Suppressor macrophage treated with lipopolysaccharide for 4 hours (primary cell): ENCODE measurements at places on chromosomes 1 and 21.

GRCh38 chr1:92728697-92729096 is 56.2 kb downstream of the EVI5 start:
- DNase-seq, result peak; percentile 62

DNA sequence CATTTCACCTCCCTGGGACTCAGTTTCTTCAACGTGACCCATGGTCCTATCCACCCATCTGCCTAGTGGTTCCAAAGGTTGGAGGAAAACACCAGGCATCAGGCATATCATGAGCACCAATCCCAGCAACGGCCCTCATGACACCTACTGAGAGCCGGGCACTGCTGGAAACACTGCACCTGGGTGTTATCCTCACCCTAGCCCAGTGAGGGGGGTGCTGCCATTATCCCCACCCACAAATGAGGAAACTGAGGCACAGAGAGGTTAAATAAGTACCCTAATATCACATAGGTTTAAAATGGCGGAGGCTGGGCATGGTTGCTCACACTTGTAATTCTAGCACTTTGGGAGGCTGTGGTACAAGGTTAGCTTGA is 206.9 kb downstream of the MATN1 start:
- DNase-seq, result no peak

DNA sequence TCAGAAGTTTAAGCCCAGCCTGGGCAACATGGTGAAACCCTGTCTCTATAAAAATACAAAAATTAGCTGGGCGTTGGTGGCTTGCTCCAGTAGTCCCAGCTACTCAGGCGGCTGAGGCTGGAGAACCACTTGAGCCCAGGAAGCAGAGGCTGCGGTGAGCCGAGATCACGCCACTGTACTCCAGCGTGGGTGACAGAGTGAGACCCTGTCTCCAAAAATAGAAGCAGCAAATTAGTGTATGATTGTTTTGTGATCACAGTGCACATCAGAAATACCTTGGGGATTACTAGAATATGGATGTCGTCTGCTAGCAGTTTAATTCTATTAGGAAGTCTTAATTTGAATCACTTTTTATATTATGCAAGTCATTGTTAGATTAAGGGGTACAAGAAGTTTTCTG is 59.0 kb downstream of the ZBTB17 start:
- DNase-seq, result no peak

- DNase-seq, result no peak
Measured at GRCh38 chr1:154705544-154705943, 97.6 kb upstream of the ADAR start.

DNA sequence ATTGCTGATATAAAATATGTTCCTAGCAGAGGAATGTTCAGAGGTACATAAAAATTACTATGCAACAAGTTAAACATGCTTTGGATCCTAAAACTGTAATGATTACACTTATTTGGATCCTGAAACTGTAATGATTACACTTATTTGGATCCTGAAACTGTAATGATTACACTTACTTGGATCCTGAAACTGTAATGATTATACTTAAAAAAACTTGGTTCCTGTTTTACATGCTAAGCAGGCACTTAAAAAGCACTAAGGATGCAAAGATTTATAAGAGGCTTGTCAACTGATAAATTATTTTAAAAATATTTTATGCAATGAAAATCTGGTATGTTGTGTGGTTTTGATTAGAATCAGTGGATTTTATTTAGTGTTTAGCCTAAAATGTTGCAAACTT is 47.7 kb downstream of the ZNHIT6 start:
- DNase-seq, result no peak

DNA sequence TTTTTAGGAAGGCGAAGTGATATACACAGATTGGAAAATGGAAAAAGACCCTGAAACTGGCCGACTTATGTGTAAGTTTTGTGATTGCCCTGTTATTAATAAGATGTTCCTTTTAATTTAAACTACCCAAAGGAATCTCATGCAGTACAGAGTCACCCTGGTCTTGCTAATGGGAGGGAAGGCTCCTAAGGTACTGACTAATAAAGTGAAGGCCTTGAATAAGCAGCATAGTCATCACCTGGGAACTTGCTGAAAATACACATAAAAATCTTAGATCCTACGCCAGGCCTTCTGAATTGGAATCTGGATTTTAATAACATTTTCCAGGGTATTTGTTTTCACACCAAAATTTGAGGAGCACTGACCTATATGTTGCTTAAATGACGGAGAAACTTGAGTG is 73.4 kb upstream of the MCOLN3 start:
- no peak for DNase-seq

GRCh38 chr1:202105571-202106339 is 17.0 kb upstream of the GPR37L1 start:
- no peak for DNase-seq

GRCh38 chr1:36818771-36819170 is 215.5 kb downstream of the GRIK3 start:
- no peak for DNase-seq

GRCh38 chr1:226185141-226186036 is 1.2 kb downstream of the ACBD3 start:
- DNase-seq, result peak; percentile 78

DNA sequence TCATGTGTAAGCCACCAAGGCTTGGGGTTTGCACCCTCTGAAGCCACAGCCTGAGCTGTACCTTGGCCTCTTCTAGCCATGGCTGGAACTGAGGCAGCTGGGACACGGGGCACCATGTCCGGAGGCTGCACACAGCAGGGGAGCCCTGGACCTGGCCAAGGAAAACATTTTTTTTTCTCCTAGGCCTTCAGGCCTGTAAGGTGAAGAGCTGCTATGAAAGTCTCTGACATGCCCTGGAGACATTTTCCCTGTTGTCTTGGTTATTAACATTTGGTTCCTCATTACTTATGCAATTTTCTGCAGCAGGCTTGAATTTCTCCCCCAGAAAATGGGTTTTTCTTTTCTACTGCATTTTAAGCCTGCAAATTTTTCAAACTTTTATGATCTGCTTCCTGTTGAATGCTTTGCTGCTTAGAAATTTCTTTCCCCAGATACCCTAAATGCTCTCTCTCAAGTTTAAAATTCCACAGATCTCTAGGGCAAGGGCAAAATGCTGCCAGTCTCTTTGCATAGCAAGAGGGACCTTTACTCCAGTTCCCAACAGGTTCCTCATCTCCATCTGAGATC is 295.8 kb downstream of the LTN1 start:
- no peak for DNase-seq

DNA sequence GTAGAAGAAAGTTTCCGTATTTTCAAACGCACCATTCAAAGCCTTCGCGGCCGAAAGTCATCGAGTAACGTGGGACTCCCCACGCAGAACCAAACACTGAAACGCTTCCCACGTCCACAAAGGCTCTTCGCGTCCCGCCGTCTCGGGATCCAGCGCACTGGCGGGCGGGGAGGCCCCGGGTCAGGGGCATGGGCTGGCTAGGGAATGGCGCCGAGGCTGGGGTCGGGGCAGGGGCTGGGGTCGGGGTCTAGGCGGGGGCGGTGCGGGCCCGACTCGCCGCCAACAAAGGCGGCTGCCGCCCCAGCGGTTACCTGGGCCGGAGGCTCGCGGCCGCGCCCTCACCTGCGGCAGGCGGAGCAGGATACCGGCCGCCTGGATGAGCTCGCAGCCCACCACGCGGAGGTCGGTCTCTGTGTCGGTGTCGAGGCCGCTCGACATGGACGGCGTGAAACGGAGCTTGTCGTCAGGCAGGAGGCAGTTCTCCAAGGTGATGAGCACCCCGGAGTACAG is 403 bp downstream of the CCNL2 start:
- peak; percentile 42 for DNase-seq

- DNase-seq, result no peak
Measured at GRCh38 chr1:231407049-231407448, 15.0 kb downstream of the EGLN1 start.

GRCh38 chr1:103211073-103211472 is 102.8 kb upstream of the COL11A1 start:
- DNase-seq, result no peak

DNA sequence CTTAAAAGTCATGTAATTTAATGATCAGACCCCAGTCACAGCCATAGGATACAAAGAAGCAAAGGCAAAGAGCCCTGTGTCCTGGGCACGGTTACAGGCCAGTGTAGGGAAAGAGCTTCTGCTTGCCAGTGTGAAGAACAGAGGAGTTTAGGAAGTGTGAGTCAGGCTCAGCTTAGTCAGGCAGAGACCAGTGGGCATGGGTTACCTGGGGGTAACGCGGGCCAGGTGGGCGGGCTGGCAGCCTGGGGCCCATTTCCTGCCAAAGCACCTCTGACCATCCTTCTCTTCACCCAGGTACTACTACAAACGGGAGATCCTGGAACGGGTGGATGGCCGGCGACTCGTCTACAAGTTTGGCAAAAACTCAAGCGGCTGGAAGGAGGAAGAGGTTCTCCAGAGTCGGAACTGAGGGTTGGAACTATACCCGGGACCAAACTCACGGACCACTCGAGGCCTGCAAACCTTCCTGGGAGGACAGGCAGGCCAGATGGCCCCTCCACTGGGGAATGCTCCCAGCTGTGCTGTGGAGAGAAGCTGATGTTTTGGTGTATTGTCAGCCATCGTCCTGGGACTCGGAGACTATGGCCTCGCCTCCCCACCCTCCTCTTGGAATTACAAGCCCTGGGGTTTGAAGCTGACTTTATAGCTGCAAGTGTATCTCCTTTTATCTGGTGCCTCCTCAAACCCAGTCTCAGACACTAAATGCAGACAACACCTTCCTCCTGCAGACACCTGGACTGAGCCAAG is 4.7 kb downstream of the ELF3 start:
- DNase-seq, result no peak

- DNase-seq, result peak; percentile 96
Measured at GRCh38 chr21:44880405-44881197, 7.1 kb upstream of the PTTG1IP start.

DNA sequence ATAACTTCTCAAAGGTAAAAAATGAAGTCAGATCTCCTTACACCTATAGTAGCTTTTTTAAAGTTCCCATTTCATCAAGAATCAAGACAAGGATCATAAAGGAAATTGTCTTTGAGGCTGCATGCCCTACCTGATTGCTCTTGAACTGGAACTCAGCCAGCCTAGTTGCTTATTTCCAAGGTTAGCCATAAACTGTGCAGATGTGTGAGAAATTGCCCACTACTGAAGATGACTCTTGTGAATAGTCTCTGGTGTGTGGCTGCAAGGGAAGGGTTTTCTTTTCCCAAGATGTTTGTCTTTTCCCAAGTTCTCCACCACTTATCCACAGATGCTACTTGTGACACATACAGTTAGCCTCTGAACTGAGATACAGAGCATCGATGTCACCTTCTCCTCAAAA is 81.7 kb upstream of the DUSP10 start:
- DNase-seq, result no peak

GRCh38 chr1:101178341-101178687 is 58.5 kb upstream of the S1PR1 start:
- DNase-seq, result no peak

- DNase-seq, result no peak
Measured at GRCh38 chr1:41861535-41862383, 57.0 kb downstream of the HIVEP3 start.

GRCh38 chr1:180912801-180913565 is at the start of gene KIAA1614:
Gene KIAA1614, plus strand, starts transcription at chr1:180912897. Its CDS starts 347 bp downstream, at chr1:180913244.
- DNase-seq, result peak; percentile 47

DNA sequence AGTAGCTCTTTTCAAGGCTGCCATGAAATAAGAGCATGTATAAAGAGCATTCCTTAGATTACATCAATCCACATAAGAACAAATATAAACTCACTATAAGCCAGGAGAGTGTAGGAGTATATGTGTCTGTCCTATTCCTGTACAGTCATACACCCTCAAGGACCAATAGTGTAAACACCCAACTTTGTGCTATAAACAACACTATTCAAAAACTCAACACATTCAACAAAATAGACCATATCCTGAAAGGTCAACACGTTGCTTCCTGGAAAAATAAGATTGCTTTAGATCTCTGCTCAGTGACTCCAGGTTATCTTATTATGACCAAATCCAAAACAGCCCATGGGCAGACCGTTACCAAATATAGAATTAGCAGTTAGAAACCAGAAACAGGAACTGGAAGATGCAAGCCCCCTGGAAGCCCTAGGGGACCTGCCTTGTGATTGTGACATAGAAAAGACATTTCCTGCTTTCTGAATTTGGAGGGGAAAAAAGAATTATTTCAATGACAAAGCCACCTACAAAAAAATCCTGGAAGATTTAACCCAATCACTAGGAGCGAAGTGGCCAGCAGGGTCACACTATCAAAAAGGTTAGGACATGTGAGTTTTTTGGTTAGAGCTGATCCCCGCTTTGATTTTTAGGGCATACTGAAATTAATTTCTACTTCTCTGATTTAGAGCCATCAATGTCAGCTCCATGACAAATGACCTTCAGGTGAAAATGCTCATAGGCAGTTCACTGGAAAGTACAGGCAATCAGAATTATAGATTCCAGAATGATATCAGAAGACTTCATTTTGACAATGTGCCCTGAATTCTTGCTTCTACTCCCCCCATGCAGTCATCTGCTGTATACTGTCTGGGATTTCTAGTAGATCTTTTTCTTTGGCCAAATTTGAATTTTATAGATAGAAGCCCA is 59.9 kb downstream of the LRRC8C start:
- peak; percentile 59 for DNase-seq

GRCh38 chr1:5998906-5999301 is 6.7 kb upstream of the NPHP4 start:
- no peak for DNase-seq

GRCh38 chr21:37370152-37371040 is 3.8 kb downstream of the DYRK1A start:
- DNase-seq, result peak; percentile 54

DNA sequence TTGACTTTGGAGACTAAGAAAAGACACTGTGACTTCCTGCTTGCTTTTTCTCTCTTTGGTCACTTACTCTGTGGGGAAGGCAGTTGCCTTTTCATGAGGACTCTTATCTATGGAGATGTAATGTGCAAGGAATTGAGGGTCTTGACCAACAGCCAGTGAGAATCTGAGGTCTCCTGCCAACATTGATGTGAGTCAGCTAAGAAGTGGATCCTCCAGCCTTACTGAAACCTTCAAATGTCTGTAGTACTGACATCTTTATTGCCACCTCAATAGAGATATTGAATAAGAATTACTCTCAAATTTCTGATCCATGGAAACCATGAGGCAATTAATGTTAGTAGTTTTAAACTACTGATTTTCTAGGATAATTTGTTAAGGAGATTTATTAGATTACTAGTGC is 598.4 kb downstream of the ADGRL2 start:
- no peak for DNase-seq

DNA sequence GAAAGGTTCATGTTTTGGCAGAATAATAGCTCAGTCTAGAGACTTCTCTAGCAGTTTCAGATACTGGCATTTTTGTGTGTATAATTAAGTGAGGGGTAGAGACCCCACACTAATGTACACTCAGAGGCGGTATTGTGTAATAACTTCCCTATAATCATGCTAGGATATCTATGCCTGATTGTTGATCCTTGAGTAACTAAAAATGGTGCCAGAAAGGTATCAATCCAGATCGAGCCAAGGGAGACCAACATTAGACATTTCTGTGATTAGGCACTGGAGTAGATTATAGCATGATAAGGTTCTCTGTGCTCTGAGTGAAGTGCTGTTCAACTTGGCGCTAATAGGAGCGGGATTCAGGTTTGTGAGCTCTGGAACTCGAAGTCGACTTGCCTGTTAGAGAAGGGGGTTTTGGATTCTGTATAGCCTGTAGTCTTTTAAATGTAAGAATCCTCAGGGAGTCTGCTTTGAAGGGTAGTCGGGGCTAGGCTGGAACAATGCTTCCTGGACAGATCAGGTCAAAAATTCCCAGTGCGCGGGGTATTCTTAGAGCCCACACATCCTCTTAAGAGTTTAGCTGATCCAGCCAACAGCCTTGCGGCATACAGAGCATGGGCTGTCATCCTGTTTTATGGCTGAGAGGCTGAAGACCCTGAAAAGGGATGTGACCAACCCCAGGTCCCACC is 24.2 kb downstream of the MAN1C1 start:
- DNase-seq, result no peak
